ENCODE measurements at places on chromosomes 2 and 18.
A peak's percentile ranks its signal among the peaks of the same experiment; 100 is the strongest.

GRCh38 chr2:15889442-15890123 lies 50.8 kb upstream of the MYCN start:
- DNase-seq, result no peak

DNA sequence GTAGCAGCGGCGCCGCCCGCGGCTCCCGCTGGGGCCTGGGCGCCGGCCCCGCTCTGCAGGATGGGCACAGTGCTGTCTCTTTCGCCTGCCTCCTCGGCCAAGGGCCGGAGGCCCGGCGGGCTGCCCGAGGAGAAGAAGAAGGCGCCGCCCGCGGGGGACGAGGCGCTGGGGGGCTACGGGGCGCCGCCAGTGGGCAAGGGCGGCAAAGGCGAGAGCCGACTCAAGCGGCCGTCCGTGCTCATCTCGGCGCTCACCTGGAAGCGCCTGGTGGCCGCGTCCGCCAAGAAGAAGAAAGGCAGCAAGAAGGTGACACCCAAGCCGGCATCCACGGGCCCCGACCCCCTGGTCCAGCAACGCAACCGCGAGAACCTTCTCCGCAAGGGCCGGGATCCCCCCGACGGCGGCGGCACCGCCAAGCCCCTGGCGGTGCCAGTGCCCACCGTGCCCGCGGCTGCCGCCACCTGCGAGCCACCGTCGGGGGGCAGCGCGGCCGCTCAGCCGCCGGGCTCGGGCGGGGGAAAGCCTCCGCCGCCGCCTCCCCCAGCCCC lies 369 bp downstream of the CDK5R2 start:
- DNase-seq, result no peak

- no peak for DNase-seq
Observed at GRCh38 chr2:145226901-145227300, 707.0 kb upstream of the ZEB2 start.

GRCh38 chr2:147068071-147068470 lies 776.8 kb upstream of the ACVR2A start:
- DNase-seq, result no peak

- DNase-seq, result peak; percentile 62
Observed at GRCh38 chr2:166090346-166090745, 37.5 kb downstream of the SCN1A start.

DNA sequence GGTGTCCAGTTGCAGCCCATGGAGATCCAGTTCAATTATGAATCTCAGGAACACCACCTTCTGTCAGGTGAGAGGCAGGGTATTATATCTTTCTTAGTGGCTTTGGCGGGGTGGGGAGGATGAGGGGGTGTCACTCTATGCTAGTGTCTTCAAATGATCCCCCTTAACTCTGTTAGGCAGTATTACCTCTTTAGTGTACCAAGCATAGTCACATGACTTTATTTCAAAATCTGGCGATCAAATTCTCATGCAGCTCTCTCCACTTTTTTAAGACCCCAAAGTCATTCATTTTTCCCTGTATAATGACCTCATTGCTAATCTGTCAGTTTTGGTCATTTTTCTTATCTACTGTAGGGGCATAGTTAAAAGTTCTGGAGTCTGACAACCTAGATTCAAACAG lies 1.1 kb upstream of the ZSCAN30 start:
- no peak for DNase-seq

- DNase-seq, result no peak
Observed at GRCh38 chr2:219297766-219298456, 11.3 kb downstream of the PTPRN start.

DNA sequence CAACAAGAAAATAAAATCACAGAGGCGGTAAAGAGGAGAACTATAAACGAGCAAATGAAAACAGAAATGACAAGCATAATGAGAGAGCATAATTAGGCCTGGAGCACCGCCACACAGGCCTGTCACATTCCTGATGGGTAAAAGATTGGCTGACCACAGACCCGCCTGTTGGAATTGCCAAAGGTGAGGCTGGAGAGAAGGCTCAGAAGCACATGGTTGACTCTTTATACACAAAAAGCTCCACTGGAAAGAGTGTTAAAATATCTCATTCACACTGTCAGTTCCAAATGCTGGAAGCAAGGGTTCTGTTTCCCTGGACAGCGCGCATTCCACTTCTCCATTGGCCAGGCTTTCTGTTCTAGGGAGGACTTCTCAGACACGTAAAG lies 5.9 kb upstream of the LGALSL start:
- no peak for DNase-seq

DNA sequence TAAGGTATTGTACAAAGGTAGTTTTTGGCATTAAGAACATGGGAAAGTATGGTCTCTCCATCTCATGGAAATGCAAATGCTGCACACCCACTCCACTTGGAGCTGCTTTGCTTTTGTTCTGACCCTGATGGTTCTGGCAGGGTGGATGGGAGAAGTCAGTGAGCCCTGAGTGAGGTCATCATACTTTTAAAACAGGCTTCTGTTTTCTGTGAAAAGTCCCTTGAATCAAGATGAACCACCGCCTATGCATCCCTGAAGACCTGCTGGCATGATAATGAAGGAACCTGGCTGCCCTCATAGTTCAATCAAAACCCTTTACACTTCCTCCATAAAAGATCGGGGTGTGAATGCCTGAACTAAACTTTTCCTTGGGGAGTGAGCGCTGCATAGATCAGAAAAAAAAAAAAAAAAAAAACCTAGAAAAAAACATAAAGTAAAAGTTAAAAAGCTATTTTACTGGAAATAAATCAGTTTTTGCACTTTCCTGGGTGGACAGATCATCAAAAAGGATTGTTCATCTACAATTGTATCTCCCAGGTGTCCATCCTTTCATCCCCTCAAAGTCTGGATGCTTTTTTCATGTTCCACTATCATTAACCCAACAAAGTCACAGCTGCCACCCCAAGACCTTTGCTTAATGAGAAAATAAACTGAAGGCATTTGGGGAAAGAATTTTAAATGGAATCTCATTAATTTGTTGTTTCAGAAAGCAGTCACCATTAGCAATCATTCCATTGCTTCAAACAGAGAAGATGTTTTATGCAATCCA lies 728.1 kb upstream of the DDX18 start:
- DNase-seq, result no peak

DNA sequence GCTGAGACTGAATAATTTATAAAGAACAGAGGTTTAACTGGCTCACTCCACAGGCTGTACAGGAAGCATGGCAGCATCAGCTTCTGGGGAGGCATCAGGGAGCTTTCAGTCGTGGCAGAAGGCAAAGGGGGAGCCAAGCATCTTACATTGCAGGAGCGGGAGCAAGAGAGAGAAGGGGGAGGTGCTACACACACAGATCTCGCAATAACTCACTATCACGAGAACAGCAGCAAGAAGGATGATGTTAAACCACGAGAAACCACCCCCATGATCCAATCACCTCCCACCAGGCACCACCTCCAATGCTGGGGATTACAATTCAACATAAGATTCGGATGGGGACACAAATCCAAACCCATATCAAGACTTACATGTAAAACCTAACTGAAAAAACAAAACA lies 17.8 kb upstream of the MATN3 start:
- DNase-seq, result no peak

GRCh38 chr2:62147610-62148301 lies 48.2 kb upstream of the B3GNT2 start:
- peak; percentile 80 for DNase-seq

- peak; percentile 75 for DNase-seq
Observed at GRCh38 chr2:37619959-37620300, 51.5 kb downstream of the CDC42EP3 start.

- DNase-seq, result peak; percentile 64
Observed at GRCh38 chr2:226115102-226115831, 684.4 kb downstream of the IRS1 start.

GRCh38 chr2:191899410-191899809 lies 52.5 kb upstream of the CAVIN2 start:
- no peak for DNase-seq

GRCh38 chr2:25597881-25598280 lies 75.5 kb downstream of the DTNB start:
- peak; percentile 36 for DNase-seq

GRCh38 chr2:204237416-204237815 lies 300.9 kb downstream of the ICOS start:
- no peak for DNase-seq

DNA sequence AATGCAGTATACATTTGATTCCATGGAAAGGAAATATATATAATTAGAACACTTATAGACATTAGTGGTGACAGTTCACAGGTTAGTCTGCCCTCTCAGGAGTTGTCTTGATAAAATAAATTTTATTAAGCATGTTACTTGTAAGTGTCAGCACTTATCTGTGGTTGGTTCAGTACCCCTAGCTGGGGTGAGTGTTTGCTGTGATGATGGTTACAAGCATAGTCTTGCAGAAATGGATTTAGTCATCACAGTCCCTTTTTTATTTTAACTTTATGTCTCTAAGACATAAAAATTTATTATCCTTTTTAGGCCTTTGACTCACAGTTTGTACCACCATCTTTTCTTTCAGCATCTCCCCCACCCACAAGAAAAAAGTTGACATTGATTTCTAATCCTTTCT lies 52.1 kb downstream of the NCK2 start:
- no peak for DNase-seq

GRCh38 chr2:42947809-42948600 lies 155.6 kb upstream of the HAAO start:
- peak; percentile 59 for DNase-seq

DNA sequence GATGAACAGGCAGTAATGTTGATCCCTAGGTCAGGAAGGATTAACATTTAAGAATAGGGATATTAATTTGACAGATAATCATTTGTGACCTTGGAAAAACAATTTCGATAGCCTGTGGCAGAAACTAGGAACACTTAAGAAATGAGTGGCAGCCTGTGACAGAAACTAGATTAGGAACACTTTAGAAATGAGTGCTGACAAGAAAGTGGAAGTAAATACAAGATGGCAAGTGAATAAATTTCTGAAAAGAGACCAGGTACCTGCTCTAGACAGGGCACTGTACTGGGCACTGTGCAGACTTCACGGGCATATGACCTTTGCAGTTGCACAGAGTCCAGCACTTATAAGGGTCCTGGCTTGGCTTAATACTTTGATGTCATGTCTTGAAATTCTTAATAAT lies 5.5 kb upstream of the HNRNPA3 start:
- DNase-seq, result no peak

DNA sequence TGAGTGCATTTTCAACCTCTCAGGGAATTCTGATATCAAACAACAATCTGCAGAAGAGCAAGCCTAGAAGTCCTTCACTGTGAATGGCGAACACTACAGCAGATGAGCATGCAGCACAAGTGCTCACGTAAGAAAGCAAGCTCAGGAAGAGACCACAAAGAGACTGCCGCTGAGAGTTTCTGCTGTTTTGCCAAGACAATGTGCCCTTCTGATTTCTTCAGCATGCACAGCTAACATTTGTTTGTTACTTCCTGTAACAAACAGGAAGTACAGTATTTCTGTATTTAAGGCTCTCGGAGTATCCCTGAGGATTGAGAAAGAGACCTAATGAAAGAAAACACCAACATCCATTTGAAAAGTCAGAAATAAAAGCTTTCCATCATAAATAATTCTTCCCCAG lies 45.9 kb downstream of the MBOAT2 start:
- peak; percentile 5 for DNase-seq

DNA sequence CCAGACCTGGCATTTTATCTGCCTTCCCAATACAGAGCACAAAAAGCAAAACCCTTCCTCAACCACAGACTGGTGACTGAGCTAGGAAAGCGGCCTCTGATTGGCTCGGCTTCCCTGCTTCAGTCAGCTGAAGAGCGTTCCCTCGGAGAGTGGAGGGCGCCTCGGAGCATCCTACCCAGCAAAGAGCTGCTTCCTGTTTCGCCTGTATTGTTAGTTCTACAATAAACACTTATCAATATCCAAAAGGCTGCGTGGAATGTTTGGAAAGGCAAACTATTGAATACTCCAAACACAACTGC lies 125.0 kb downstream of the CACNB4 start:
- DNase-seq, result peak; percentile 5

- peak; percentile 15 for DNase-seq
Observed at GRCh38 chr2:143807671-143808070, 678.5 kb downstream of the ARHGAP15 start.

- no peak for DNase-seq
Observed at GRCh38 chr2:177314194-177314593, 49.7 kb upstream of the NFE2L2 start.

DNA sequence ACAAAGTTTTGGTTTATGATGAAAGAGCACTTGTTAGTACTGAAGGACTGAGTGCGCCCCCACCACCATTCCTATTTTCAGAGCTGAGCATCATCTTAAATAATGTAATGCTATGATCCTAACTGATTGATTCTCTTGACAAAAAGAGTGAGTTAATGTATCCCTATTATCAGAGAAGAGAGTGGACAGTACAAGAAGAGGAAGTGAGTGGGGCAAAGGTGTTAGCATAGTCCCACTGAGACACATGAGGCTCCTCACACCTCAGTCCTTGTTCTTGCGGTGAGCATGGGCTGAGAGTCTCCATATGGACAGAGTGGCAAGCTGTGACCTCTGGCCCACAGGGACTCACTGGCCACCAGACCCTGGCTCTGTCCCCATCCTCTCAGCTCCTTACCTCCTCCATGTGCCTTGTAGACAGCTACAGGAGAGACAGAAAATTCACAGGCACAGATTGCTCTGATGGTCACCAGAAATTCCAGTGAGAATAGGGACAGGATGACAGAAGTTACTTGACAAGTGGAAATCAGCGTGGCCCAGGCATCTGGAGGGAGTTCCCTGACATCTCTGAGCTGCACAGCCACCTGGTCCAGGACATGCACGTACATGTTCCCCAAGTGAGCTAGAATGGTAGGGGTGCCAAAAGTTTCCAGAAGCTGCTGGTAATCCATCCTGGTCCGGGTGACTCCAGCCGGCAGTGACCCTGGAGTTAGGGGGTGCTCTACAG lies 32.6 kb downstream of the NAPG start:
- DNase-seq, result no peak

DNA sequence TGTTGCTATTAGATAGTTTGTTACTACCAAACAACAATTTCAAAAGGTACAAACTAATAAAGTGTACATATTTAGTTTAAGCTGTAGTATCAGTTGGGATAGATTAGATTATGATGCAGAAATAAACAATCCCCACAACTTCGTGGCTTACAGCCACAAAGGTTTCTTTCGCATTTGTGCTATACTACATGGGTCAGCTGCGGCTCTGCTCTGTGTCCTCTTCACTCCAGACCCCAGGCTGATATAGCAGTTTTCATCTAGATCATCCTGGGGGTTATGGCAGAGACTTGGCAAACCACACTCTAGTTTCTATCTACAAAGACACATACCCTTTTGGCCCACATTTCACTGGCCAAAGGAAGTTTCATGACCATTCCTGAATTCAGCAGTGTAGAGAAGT lies 108.0 kb upstream of the SP5 start:
- DNase-seq, result no peak

DNA sequence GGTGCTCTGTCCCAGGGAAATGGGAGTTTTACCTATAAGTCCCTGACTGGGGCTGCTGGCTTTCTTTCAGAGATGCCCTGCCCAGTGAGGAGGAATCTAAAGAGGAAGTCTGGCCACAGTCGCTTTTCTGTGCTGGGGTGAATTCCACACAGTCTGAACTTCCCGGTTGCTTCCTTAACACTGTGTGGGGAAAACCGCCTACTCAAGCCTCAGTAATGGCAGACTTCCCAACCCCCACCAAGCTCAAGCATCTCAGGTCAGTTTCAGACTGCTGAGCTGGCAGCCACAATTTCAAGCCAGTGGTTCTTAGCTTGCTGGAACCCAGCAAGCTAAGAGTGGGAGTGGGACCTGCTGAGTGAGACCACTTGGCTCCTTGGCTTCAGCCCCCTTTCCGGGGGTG lies 54.9 kb downstream of the NUP35 start:
- no peak for DNase-seq

- no peak for DNase-seq
Observed at GRCh38 chr2:160912276-160912675, 248.0 kb upstream of the TANK start.
